Pericardium fibroblast (primary cell): ENCODE measurements at places on chromosomes 1 and 21. TPM values are rescaled to one million over a fixed set of nuclear protein-coding genes. Genes with fewer than 3 reads are reported as not detected.

CYB561D1 gene
- total RNA-seq, result 6.0 and 7.4 TPM in 2 replicates

ARF1 gene
- 348 and 401 TPM in 2 replicates for total RNA-seq

FOXD2 gene
- total RNA-seq, result 0.23 and 2.2 TPM in 2 replicates

PIGR gene
- total RNA-seq, result not detected in 2 replicates

NOS1AP gene
- total RNA-seq, result 2.0 TPM in 1 of 2 replicates, not detected in the other

EDARADD gene
- total RNA-seq, result 0.26 TPM in 1 of 2 replicates, not detected in the other

HLX gene
- 17.4 and 48.0 TPM in 2 replicates for total RNA-seq

B3GALT2 gene
- total RNA-seq, result 1.5 and 9.6 TPM in 2 replicates

ASAP3 gene
- 67.4 and 143 TPM in 2 replicates for total RNA-seq

CCDC30 gene
- total RNA-seq, result 0.47 and 0.51 TPM in 2 replicates

DNTTIP2 gene
- 17.6 and 18.3 TPM in 2 replicates for total RNA-seq

LYPD8 gene
- not detected in 2 replicates for total RNA-seq

LIN9 gene
- total RNA-seq, result 0.17 and 1.3 TPM in 2 replicates

NR1I3 gene
- total RNA-seq, result not detected in 2 replicates

S100A13 gene
- total RNA-seq, result 178 and 215 TPM in 2 replicates

ZNF362 gene
- total RNA-seq, result 21.5 and 27.0 TPM in 2 replicates

WNT3A gene
- total RNA-seq, result not detected in 2 replicates

SPRR2E gene
- total RNA-seq, result not detected in 2 replicates

PLA2G2C gene
- not detected in 2 replicates for total RNA-seq

PRR9 gene
- 0.12 TPM in 1 of 2 replicates, not detected in the other for total RNA-seq

PDC gene
- not detected in 2 replicates for total RNA-seq

LORICRIN gene
- not detected in 2 replicates for total RNA-seq

KRTAP13-2 gene
- total RNA-seq, result not detected in 2 replicates

OLIG2 gene
- total RNA-seq, result not detected in 2 replicates

TMCC2 gene
- 1.4 and 2.7 TPM in 2 replicates for total RNA-seq

PLA2G5 gene
- 7.5 TPM in 1 of 2 replicates, not detected in the other for total RNA-seq

KRTAP6-3 gene
- total RNA-seq, result not detected in 2 replicates

ELF3 gene
- under 0.01 TPM in 1 of 2 replicates, not detected in the other for total RNA-seq

PLA2G2D gene
- total RNA-seq, result not detected in 2 replicates

SPRR2F gene
- total RNA-seq, result not detected in 2 replicates

NRDC gene
- total RNA-seq, result 46.0 and 59.7 TPM in 2 replicates

TTC4 gene
- total RNA-seq, result 8.9 and 15.6 TPM in 2 replicates

ANKRD45 gene
- 0.68 TPM in 1 of 2 replicates, not detected in the other for total RNA-seq

HHIPL2 gene
- total RNA-seq, result under 0.01 TPM in 1 of 2 replicates, not detected in the other

HCRTR1 gene
- 0.70 TPM in 1 of 2 replicates, not detected in the other for total RNA-seq

PLXNA2 gene
- total RNA-seq, result 6.7 and 18.1 TPM in 2 replicates

SLC22A15 gene
- total RNA-seq, result 1.8 and 2.0 TPM in 2 replicates

PRRX1 gene
- total RNA-seq, result 66.3 and 73.5 TPM in 2 replicates

KCNC4 gene
- 2.3 TPM in 2 replicates for total RNA-seq

TTLL7 gene
- 2.1 and 2.4 TPM in 2 replicates for total RNA-seq

KRTAP19-3 gene
- total RNA-seq, result not detected in 2 replicates

TAS1R3 gene
- total RNA-seq, result 0.35 TPM in 1 of 2 replicates, not detected in the other

BCAR3 gene
- total RNA-seq, result 20.9 and 25.3 TPM in 2 replicates

GNAT2 gene
- 0.17 TPM in 1 of 2 replicates, not detected in the other for total RNA-seq
